ENCODE measurements at places on chromosomes 3 and 15.

DNA sequence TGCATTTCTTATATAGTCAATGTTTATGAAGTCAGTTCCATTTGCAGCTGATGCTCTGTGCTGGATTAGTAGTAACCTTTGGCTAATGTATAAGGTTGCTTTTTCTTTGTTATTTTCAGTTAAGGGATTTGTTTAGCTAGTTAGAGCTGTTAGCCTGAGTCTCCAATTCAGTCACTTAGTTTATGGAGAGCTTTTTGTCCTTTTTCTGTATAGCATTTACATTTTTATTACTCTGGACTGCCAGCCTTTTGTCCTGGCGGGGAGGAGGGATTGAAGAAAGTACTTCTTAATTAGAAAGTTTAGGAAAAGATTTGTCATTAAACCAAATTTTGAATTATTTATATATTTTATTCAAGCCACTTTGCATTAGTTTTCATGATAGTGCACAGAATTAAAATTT is 52.0 kb downstream of the DNAJC13 start:
- DNase-seq, result no peak

DNA sequence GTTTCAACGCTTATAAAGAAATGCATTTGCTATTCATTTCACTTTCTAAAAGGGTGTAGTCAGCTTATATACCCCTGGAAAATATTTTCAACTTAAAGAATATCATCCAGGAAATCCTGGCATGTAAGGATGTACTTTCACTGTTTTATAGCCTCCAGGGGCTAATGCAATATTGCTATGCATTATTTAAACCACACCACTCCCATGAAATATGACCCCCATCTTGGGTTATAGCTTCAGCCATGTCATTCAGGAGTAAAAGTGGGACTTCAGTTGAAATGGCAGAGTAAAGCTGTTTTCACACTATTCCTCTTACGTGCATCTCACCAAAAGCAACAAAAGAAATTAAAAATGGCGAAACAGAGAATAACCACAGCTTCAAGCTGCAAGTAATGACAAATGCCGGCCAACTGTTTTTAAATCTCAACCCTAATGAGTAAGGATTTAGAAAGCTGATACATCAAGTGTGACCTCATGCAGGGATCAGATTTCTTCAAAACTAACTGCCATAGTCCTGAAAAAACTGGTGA is 84.5 kb downstream of the COL6A6 start:
- no peak for DNase-seq

DNA sequence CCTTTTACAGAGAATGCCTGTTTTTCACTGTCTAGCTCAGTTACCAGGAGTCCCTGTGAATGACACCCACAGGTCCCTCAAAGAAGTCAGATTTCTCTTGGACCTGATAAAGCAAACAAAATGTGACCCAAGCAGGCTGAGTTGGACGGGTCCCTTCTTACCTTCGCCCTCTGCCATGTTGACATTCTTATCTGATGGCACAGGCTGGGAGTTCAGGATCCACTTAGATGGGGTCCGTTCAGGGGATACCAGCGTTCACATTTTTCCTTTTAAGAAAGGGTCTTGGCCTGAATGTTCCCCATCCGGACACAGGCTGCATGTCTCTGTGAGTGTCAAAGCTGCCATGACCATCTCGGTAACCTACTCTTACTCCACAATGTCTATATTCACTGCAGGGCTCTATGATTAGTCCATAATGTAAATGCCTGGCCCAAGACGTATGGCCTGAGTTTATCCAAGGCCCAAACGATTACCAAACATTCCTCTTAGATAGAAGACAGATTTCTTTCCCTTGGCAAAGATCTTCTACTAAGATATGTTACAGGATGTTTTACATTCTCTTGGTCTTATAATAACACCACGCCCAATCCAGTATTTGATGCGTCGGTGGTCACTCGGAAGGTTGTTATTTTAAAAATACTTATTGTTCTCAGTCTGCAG is 179.1 kb downstream of the THSD4 start:
- DNase-seq, result no peak

GRCh38 chr15:79051029-79051428 is 39.6 kb downstream of the RASGRF1 start:
- no peak for DNase-seq

- DNase-seq, result no peak
These were observed 77.9 kb upstream of the ARHGEF3 start for GRCh38 chr3:56879436-56880215.

- no peak for DNase-seq
These were observed 665.2 kb downstream of the DIPK2A start for GRCh38 chr3:144636833-144637232.

- DNase-seq, result peak; percentile 12
These were observed 86.0 kb downstream of the ECT2 start for GRCh38 chr3:172836390-172836997.

DNA sequence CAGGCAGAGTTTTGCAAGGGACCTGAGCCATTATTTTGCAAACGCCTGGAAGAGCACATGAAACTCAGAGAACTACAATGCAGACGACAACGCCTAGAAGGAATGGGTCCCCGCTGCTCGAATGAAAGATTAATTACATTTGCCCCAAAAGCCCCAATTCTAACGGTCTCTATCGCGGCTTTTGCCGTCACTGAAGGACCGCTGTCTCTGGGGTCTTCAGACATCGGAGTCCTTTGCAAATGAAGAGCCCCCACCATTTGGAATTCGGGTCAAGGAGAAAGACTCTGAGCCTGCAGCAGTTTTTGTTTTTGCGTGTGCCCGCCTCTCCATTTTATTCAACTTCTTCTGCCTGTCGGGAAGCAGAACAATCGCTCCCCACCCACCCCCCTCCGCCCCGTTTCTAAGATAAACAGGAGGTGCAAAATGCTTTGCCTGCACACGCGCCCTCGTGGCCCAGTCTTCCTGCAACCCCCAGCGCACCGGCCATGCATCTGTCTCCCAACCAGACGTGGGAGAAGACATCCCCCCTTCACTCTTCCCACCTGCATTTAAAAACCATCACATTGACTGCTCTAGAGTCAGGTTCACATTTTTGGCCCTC is 13.5 kb downstream of the SOX2 start:
- no peak for DNase-seq

- no peak for DNase-seq
These were observed 299.5 kb downstream of the CTNNB1 start for GRCh38 chr3:41498847-41499246.

DNA sequence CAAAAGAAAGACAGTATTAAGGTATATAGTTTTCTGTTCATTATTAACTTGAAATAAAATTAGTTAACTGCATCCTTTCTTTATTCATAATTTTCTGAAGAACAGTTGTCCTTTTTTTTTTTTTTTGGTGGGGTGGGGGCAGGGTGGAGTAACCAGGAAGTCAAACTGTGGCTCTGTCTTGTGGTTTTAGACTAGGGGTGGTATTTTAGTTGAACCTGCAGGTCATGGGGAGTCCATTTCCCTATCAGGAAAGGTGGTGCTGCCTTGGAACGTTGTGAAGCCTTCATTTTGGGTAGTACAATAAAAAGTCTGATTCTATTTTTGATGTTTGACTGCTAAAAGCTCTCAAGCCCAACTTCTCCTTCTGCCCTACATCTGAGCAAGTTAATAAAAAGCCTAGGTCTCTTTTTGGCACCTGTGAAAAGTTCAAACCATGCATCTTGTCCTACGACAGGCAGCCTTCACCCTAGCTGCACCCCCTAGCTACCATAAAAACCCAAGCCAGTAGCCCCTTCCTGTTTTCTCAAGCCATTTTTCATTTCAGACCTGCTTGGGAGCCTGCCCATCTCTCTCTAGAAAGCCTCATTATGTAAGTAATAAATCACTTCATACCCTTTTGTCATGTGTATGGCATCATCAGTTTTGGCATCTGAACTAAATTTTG is 31.2 kb upstream of the RIOX2 start:
- no peak for DNase-seq

DNA sequence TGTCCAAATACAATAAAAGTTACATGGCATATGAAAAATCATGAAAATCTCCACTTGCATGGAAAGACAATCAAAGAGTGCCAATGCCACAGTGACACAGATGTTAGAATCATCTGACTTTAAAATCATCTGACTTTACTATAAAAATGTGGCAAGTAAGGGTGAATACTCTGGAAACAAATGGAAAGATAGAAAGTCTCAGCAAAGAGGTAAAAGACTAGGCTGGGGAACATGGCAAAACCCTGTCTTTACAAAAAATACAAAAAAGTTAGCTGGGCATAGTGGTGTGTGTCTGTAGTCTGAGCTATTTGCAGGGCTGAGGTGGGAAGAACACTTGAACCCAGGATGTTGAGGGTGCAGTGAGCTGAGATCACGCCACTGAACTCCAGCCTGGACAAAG is 29.1 kb downstream of the ALPK3 start:
- DNase-seq, result no peak

DNA sequence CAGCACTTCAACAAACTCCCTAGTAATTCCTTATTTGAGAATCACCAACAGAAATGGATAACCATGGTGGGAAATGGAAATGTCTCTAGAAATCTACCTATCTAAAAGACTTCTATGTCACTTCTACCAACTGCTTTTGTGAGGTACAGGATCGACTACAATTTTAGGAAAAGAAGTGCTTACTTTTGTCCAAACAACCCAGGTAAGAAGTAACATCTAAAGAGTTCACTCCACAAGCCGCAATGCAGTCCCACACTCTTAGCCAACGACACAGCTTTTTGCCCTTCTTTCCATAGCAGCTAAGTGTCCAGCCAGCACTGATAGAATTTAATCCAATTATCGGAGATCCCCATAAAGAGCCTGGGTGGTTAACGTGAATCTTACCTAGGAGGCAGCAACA is 28.1 kb downstream of the ANXA2 start:
- DNase-seq, result no peak

- DNase-seq, result no peak
These were observed 106.4 kb upstream of the TLE3 start for GRCh38 chr15:70203981-70204560.

DNA sequence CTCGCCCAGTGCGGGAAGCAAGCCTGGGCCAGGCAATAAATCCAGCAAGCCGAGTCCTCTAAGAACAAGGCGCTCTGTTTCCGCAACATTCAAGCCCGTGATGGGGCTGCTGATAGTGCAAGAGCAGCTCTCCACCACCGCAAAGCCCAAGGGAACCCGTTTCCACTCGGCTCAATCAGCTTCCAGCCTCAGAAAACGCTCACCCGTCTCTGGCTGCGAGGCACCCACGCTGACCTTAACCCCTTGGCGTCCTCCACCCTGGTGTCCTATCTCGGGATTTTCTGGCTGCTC is 17.8 kb downstream of the SPATA12 start:
- DNase-seq, result peak; percentile 29

- no peak for DNase-seq
These were observed 15.2 kb downstream of the P2RY1 start for GRCh38 chr3:152849996-152850578.

DNA sequence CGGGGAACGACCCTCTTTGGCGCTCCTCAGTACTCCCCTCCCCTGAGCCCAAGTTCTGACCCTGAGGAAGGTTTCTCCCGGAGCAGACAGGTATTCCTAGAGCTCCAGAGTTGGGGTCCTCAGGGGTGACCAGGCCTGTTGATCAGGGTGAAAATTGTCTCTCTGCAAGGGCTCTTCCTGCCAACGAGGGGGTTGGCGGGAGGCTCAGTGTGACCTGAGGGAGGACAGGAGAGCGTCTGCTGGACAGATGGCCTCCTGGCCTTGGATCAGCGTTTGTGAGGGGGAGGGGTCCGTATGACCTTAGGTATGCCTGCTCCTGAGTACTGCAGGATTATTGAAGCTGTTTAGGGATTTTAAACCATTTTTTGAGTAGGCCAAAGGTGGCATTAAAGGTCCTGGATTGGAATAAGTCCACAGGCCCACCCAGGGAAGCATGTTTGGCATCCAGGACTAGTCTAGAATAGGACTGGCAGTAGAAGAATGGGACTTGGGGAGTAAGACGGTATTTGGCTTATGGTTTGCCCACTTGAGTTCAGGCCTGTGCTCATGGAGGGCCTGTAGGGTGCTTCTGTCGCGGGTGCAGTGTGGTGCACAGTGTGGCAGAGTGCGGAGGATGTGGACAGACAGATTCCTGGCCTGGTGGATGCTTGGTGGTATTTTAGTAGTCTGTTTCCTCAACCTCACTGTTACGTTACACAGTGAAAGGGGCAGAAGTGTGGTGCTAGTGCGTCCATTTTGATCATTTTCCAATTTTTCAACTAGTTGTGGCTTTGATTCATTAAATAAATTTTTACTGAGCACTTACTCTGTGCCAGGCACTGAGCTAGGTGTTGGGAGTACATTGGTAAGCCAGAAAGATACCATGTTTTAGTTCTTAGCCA is 959 bp downstream of the ZNF592 start:
- DNase-seq, result no peak

DNA sequence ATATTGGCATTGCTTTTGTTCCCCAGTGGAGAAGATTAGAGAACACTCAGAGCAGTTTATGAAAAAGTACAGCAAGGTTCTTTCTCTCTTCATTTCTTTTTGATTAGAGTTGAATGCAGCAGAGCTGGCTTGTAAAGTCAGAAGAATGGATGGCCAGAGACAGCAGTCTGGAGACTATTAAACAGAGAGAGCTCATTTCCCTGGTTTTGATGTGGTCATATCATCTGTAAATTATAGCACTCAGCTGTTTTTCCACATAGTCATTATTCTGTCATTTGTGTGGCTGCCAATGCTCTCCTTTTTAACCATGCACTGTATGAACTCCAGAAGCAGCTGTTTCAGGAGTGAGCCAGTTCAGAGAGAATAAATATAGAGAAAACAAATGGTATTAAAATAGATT is 177.4 kb upstream of the CRBN start:
- no peak for DNase-seq

DNA sequence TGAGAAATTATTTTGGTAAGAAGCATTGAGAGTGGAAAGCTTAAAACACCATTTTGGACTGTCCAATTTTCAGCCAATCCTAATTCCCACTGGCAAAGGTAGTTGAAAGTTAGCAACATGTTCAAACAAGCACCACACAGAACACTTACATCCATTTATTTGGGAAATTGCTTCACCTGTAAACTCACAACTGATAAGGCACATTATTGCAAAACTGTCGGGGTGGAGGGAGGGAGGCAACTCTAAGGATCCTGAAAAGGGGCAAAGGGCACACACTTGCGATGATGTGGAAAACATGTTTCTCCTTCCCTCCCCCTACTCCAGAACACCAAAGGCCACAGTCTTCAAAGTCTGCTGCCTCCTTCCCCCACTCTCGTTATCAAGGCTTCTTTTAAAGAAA is 9.4 kb downstream of the TMEM41A start:
- DNase-seq, result no peak

- no peak for DNase-seq
These were observed 98.3 kb upstream of the SELENOK start for GRCh38 chr3:53989946-53990345.

- DNase-seq, result peak; percentile 77
These were observed 518.9 kb downstream of the SHQ1 start for GRCh38 chr3:72329354-72329753.
